Activated naive CD4-positive, alpha-beta T cell treated with anti-CD3 and anti-CD28 coated beads for 36 hours (primary cell): ENCODE measurements at places on chromosomes 3 and 15.
A peak's percentile ranks its signal among the peaks of the same experiment; 100 is the strongest.

DNA sequence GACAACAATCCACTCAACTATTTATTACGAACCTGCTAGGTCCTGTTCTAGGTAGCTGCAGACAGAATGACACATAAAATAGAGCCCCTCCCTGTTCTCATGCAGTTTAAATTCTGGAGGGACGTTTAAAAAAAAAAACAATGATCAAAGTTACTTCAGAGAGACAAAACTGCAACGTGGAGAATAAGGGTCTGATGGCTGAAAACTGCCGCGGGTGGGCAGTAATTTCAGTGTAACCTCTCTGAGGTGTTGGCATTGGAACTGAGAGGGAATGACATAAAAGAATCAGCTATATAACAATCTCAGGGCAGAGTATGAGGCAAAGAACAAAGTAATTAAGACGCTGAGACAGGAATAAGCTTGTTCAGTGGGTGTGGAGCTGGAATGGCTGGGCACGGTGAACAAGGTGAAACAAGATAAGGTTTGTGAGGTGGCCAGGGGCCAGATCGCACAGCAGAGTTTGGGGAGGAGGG lies 19.5 kb downstream of the TBL1XR1 start:
- no peak for DNase-seq

DNA sequence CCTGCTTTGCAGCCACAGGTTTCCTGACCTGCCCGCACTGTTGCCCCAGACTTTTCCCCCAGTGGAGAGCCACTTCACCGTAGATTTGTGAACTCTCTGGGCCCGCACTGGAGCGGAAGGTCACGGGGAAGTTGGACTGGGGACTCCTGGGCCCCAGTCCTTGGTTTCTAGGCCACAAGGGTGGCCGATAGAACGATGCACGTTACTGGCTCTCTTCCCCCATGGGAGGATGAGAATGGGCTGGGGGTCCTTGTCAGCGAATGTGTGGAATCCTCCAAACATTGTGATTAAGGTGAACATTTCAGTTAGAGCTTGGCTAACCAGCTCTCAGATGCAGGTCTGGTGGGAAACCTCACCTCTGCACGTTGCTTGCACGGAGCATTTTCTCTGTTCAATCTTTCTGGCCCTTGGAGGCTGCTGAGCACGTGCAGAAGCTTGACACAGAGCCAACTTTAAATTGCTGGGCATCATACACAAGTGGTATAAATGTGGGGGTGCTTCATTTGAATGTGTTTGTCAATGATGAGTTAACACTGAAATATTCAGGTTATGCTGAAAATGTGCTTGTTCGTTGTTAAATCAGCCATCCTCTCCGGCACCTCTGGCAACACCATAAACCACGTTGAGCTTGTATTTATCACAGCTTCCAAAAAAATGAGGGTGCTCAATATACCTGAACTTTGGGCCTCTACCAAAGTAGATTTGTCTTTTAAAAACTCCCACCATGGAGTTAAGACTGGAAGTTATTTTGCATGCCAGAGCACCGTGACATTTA lies 976 bp downstream of the DIS3L start:
- DNase-seq, result peak; percentile 33

GRCh38 chr3:158107605-158108444 lies 1.6 kb upstream of the SHOX2 start:
- no peak for DNase-seq

- no peak for DNase-seq
These were observed 45.6 kb upstream of the PAQR5 start for GRCh38 chr15:69253156-69253555.
